Thoracic aorta endothelial cell (primary cell): ENCODE measurements at places on chromosomes 3 and 15. TPM values are rescaled to one million over a fixed set of nuclear protein-coding genes. Genes with fewer than 3 reads are reported as not detected.

PLA1A gene
- 0.13 and 0.22 TPM in 2 replicates for total RNA-seq

WDR5B gene
- 5.5 and 5.9 TPM in 2 replicates for total RNA-seq

RAP2B gene
- total RNA-seq = 37.1 and 45.9 TPM in 2 replicates

AGTR1 gene
- total RNA-seq = not detected in 2 replicates

AQP9 gene
- 0.07 TPM in 1 of 2 replicates, not detected in the other for total RNA-seq

NR1I2 gene
- not detected in 2 replicates for total RNA-seq

HHLA2 gene
- total RNA-seq = not detected in 2 replicates

FBLN2 gene
- 0.22 and 0.40 TPM in 2 replicates for total RNA-seq

CLDN1 gene
- 0.07 and 0.27 TPM in 2 replicates for total RNA-seq

ACOX2 gene
- 2.9 and 4.5 TPM in 2 replicates for total RNA-seq

RHOV gene
- not detected in 2 replicates for total RNA-seq

NCK1 gene
- total RNA-seq = 85.3 and 150 TPM in 2 replicates

NAA50 gene
- total RNA-seq = 264 and 310 TPM in 2 replicates

CFAP161 gene
- total RNA-seq = 0.79 and 0.93 TPM in 2 replicates

GPR156 gene
- 0.27 and 0.36 TPM in 2 replicates for total RNA-seq

UNC13C gene
- total RNA-seq = under 0.01 TPM in 1 of 2 replicates, not detected in the other

C3orf70 gene
- 2.9 and 5.2 TPM in 2 replicates for total RNA-seq

CHRM5 gene
- total RNA-seq = not detected in 2 replicates

GPR62 gene
- 0.07 TPM in 1 of 2 replicates, not detected in the other for total RNA-seq

CYP1A1 gene
- total RNA-seq = 0.93 and 4.5 TPM in 2 replicates

GPR149 gene
- not detected in 2 replicates for total RNA-seq

TMC3 gene
- total RNA-seq = not detected in 2 replicates

IL16 gene
- total RNA-seq = 0.22 and 0.93 TPM in 2 replicates

SLC2A2 gene
- not detected in 2 replicates for total RNA-seq

EPHA6 gene
- total RNA-seq = not detected in 2 replicates

CFAP100 gene
- not detected in 2 replicates for total RNA-seq

FSD2 gene
- under 0.01 TPM in 1 of 2 replicates, not detected in the other for total RNA-seq

USP8 gene
- total RNA-seq = 63.3 and 73.4 TPM in 2 replicates

CNBP gene
- total RNA-seq = 271 and 273 TPM in 2 replicates

PDCD6IP gene
- 485 and 535 TPM in 2 replicates for total RNA-seq

HOMER2 gene
- total RNA-seq = 0.53 and 1.2 TPM in 2 replicates

GLDN gene
- total RNA-seq = not detected in 2 replicates

SLC35G2 gene
- 21.9 and 27.5 TPM in 2 replicates for total RNA-seq

CDHR4 gene
- not detected in 2 replicates for total RNA-seq
